ENCODE measurements at places on chromosomes 1 and 21.

- no peak for DNase-seq
Observed at GRCh38 chr1:213331631-213332175, 280.7 kb downstream of the RPS6KC1 start.

DNA sequence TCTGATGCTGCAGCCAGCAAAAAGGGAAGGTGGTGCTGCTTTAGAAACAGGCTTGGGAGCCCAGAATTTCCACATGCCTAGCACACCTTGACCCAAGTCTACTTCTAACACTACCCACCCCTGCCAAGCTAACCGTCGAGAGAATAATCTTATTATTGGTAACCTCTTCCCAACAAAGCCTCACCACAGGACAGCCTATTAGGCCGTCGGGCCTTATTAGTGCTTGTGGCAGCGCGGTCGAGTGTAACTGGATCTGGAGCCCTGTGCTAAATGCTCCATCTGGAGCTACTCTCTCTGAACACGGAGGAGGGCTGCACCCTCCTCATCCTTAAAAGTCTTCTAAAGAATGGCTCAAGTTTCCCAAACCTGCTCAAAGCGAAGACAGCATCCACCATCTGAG, 165.5 kb upstream of the NFIA start:
- DNase-seq: no peak

DNA sequence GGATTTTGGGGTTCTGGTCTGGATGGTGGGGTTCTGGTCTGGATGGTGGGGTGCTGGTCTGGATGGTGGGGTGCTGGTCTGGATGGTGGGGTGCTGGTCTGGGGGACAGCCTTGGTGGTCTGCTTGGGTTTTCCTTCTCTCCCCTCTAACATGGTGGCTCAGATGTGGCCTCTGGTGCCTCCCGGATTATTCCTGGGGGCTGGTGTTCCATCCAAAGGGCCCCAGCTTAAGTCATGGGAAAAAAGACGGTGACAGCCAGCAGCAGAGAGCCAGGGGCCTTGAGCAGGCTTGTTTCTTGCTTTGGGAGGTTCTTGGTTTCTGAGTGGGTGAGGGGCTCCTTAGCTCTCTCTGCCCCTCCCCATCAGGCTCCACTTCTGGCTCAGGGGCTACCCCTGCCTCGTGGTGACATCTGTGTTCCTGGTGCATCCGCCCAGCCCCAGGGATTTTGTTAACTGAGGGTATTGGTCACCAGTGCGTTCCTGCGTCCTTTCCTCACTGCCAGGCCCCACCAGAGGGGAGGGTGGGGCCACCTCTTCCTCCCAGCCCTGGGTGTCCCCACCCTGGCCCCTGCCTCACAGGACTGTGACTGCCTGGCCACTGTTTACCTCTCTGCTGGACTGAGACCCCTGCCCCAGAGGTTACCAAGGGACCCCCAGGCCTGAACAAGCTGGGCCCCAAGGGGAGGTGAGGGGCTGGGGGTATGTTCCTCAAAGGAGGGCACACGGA, 43.2 kb upstream of the ACTRT2 start:
- DNase-seq: no peak

DNA sequence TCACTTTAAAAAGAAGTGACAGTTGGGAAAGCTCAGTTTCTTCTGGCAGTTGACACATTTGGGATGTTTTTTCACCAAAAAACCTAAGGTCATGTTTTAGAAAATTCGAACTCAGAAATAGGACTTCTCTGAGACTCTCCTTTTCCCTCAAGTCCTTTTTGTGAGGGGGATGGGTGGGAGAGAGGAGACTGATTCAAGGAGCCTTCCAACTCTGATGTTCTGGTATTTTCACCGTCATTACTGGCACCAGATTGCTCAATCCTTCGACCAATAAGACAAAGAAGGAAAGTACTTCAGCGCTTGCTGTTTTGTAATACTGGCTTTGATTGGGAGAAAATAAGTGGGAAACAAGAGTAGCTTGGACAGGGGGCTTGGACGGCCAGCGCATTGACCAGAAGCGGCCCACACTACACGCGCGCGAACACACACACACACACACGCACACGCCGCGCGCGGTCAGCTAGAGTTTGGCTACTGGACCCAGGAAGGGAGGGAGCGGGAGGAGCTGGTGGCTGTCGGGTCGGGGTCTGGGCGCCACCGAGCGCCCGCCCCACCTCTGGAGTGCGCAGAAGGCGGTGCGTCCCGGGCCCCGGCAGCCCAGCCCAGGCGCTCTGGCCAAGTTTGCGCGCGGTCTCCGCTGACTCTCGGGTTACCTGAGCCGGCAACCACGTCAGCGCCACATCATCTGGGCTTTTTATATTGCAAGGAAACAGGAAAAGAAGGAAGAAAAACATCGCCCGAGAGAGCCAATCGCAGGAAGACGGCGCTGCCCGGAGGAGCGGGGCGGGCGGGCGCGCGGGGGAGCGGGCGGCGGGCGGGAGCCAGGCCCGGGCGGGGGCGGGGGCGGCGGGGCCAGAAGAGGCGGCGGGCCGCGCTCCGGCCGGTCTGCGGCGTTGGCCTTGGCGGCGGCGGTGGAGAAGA, at the start of gene KCNK1:
TSS of gene KCNK1 (plus strand) at position 855 of the 921 bp plus-strand sequence. CDS start at position 921, 66 bp downstream.
- no peak for DNase-seq

- no peak for DNase-seq
Observed at GRCh38 chr21:42061195-42061985, 9.7 kb upstream of the UMODL1 start.

- no peak for DNase-seq
Observed at GRCh38 chr1:109267743-109268300, 15.1 kb downstream of the PSRC1 start.

GRCh38 chr21:42746240-42746592, 92.8 kb downstream of the PDE9A start:
- DNase-seq: no peak

DNA sequence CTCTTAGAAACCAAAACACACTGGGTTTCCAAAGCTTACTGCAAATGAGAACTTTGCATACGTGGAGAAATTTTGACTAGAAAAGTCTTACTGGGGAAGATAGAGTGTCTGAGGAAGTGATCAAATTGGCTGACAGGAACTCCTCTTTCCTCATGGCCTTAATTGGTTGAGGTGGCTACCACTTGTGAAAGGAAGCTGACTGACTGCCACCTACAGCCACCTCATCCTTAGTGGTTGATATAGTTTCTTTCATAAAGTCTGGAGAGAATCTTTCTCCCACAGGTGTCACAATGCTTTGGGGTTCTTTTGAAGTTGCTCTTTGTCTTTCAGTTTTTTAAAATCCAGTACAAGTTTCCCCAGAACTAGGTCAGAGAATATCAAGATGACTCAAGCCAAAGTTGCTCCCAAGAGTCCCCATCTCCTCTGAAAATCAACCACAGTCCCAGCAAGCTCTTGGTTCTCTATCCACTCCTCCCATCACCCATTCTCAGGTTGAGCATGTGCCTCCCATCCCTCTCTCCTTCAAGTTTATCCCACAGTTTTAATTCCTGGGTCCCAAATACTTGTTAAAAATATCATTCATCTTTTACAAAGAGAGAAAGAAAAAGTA, 43.3 kb downstream of the GPR88 start:
- no peak for DNase-seq

- no peak for DNase-seq
Observed at GRCh38 chr1:1370771-1371300, 4.2 kb downstream of the AURKAIP1 start.

GRCh38 chr1:153773096-153773921, 1.9 kb upstream of the SLC27A3 start:
- no peak for DNase-seq

GRCh38 chr21:16117851-16118590, 388.2 kb downstream of the USP25 start:
- no peak for DNase-seq

DNA sequence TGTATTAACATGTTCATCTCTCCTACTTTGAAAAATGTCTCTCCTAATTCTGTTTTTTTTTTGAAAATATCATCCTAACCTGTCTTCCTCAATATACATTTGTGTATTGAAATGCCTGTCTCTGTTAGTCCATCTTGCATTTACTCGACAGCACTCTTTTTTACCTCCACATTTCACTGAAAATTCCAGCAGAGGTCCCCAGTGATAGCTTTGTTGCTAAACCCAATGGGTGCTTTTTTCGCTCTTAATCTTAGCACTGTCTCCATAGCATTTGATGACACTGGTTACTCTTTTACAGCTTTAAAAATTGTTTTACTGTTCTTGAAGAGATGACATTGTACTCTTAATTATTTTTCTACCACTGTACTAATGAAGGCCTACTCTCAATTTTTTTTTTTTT, 10.8 kb downstream of the OSBPL9 start:
- DNase-seq: no peak

DNA sequence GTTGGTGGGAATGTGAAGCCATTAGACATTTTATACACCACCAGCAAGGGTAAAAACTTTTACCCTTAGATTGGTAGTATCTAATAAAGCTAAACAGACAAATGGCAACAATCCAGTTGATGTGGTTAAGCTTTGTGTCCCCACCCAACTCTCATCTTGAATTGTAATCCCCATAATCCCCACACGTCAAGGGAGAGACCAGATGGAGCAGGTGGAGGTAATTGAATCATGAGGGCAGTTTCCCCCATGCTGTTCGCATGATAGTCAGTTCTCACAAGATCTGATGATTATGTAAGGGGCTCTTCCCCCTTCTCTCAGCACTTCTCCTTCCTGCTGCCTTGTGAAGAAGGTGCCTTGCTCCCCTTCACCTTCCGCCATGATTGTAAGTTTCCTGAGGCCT, 602.3 kb downstream of the NUF2 start:
- DNase-seq: no peak

DNA sequence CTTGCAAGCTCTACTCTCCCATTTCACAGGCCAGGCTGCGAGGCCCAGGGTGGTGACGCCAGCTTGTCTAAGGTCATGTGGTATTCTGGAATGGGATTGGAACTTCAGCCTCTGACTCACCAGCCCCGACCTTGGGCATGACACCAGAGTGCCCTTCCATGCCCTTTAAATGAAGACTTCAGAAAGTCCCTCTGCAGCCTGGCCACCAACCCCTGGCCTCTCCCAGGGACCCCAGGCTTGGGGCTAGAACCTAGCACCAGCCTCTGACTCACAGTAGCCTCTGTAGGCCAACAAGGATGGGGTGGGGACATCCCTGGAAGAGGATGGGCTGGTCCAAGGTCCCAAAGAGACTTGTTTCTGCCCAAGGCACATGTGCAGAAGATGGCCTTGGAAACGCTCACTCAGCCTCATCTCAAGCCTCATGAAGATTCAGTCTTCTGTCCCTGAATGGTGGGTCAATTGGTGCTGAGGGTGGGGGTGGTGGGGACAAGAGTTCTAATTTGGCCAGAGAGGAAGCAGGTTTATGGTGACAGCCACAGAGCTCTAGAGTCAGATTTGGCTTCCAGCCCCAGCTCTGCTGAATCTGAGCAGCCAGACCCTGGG, 36.1 kb upstream of the RUNX3 start:
- no peak for DNase-seq

- DNase-seq: no peak
Observed at GRCh38 chr1:21517161-21517589, 8.0 kb downstream of the ALPL start.

Measured in stimulated activated CD4-positive, alpha-beta T cell treated with anti-CD3 and anti-CD28 coated beads, Interleukin-2, amount 100 ng/mL, for 4 hours (primary cell).